ENCODE measurements at places on chromosomes 4 and X.

GRCh38 chr4:123806056-123806455, 409.5 kb downstream of the SPRY1 start:
- DNase-seq = no peak
- H3K27ac ChIP-seq = no peak overlapping the region
- no peak overlapping the region for H3K4me3 ChIP-seq
- H3K4me1 ChIP-seq = no peaks in the 10 kb centered on the region
- no peaks in the 10 kb centered on the region for H3K27me3 ChIP-seq

- H3K4me1 ChIP-seq = no peaks in the 10 kb centered on the region
- H3K27me3 ChIP-seq = no peaks in the 10 kb centered on the region
- H3K27ac ChIP-seq = no peak overlapping the region
- no peak for DNase-seq
- H3K36me3 ChIP-seq = no peaks in the 10 kb centered on the region
These were observed 286.3 kb downstream of the PDGFC start for GRCh38 chr4:156685308-156685707.

DNA sequence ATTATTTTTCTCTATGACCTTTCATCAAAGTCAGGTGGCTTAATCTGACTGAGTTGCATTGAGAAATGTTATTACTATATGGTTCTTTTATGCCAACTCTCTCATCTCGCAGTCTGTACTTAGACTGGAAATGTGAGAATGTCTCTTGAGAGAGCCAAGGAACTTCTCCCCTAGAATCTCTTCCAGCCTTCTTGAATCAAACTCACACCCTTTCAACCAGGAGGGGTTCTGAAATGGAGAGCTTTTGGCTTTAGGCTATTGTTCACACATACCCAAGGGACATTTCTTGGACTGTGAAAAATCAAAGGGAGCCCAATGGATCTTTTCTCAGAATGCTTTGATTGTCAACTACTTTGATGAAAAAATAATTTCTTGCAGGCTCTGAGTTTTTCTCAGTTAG, 5.1 kb downstream of the PLP1 start:
- H3K4me1 ChIP-seq = no peaks in the 10 kb centered on the region
- peaks cover 10% of the 10 kb centered on the region for H3K36me3 ChIP-seq
- DNase-seq = no peak
- no peak overlapping the region for H3K27ac ChIP-seq

DNA sequence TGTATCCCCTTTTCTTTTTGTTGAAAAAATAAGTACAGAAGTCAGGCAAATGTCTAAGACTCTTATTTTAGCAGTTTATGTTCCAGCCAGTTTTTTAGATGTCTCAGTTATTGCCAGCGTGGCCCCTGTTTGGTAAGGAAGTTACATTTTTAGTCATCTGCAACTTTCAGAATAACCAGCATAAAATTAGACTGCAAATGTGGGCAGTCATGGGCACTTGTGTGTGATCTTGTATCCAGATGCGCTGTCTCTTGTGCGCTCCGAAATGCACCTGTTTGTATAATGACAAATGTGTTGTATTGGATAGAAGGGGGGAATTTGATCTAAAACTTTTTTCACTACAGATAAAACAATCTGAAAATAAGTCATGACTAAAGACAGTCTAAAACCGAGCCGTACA, 44.3 kb upstream of the CLCN4 start:
- no peak overlapping the region for H3K4me3 ChIP-seq
- H3K36me3 ChIP-seq = no peaks in the 10 kb centered on the region
- H3K4me1 ChIP-seq = no peaks in the 10 kb centered on the region
- no peaks in the 10 kb centered on the region for H3K27me3 ChIP-seq
- no peak for DNase-seq

DNA sequence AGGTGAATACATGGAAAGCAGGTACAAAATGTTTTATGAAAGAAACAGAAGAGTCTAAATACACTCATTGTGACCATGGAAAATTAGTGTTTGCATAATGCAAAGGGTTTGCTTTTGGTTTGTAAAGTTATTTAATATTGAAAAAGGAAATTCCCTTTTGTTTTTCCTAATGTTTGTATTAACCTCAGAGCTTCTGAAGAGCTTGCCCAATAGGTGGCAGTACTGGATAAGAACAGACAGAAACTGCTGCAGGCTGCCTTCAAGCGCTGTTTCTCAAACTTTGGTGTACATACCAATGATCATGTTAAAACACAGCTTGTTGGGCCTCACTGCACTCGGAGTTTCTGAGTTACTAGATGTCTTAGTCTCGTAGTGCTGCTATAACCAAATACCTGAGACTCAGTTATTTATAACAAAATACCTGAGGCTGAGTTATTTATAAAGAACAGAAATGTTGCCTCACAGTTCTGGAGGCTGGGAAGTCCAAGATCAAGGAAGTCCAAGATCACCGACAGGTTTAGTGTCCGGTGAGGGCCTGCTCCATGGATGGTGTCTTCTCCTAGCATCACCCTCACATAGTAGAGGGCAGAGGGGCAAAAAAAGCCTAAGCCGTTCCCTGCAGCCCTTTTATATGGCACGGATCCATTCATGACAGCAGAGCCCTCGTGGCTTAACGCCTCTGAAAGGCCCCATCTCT, 54.2 kb downstream of the SUPT20HL2 start:
- DNase-seq = no peak
- H3K36me3 ChIP-seq = no peaks in the 10 kb centered on the region
- H3K4me1 ChIP-seq = no peaks in the 10 kb centered on the region
- no peak overlapping the region for H3K27ac ChIP-seq
- H3K27me3 ChIP-seq = no peaks in the 10 kb centered on the region
- H3K4me3 ChIP-seq = no peak overlapping the region

DNA sequence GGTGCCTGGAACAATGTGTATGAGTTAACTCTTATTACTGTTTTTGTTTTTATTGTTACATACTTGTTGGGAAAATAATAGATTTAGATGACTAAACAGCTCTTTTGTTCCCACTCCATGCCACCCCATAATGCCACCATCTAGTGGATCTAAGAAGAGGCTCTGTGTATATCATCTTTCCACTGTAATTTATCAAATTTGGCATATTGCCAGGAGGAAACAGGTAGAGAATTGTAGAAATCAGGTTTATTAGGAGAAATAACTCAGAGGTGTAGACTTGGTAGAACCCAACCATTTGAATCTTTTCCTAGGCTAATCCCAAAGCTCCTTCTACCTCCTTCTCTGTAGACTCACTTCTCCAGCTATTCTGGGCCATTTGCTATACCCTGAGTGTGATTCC, 150.6 kb downstream of the GATB start:
- no peaks in the 10 kb centered on the region for H3K27me3 ChIP-seq
- H3K36me3 ChIP-seq = no peaks in the 10 kb centered on the region
- H3K27ac ChIP-seq = no peak overlapping the region
- peaks cover 4% of the 10 kb centered on the region for H3K4me1 ChIP-seq
